ENCODE measurements at places on chromosomes 7 and 10. TPM values are rescaled to one million over a fixed set of nuclear protein-coding genes. Genes with fewer than 3 reads are reported as not detected.

DNA sequence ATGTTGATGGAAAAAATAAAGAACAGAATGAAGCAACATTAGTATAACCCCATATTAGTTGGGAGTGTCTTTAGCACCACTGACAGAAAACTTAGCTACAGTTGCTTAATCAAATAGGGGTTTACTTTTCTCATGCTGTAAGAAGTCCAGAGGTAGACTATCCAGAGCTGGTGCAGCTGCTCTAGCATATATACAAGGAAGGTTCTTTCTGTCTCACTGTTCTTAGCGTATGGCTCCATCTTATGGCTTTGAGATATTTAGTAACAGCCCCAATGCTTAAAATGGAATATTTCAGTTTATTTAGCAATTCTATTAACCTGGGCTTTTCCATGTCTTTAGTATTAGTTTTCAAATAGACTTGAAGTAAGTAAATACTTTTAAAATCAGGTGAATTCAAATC is 15.2 kb upstream of the WNT2 start:
- no peak for DNase-seq

- DNase-seq = no peak
These were observed 34.9 kb downstream of the CALML3 start for GRCh38 chr10:5559642-5560141.

GRCh38 chr10:78579995-78580394 is 488.8 kb upstream of the ZMIZ1 start:
- no peak for DNase-seq

DNA sequence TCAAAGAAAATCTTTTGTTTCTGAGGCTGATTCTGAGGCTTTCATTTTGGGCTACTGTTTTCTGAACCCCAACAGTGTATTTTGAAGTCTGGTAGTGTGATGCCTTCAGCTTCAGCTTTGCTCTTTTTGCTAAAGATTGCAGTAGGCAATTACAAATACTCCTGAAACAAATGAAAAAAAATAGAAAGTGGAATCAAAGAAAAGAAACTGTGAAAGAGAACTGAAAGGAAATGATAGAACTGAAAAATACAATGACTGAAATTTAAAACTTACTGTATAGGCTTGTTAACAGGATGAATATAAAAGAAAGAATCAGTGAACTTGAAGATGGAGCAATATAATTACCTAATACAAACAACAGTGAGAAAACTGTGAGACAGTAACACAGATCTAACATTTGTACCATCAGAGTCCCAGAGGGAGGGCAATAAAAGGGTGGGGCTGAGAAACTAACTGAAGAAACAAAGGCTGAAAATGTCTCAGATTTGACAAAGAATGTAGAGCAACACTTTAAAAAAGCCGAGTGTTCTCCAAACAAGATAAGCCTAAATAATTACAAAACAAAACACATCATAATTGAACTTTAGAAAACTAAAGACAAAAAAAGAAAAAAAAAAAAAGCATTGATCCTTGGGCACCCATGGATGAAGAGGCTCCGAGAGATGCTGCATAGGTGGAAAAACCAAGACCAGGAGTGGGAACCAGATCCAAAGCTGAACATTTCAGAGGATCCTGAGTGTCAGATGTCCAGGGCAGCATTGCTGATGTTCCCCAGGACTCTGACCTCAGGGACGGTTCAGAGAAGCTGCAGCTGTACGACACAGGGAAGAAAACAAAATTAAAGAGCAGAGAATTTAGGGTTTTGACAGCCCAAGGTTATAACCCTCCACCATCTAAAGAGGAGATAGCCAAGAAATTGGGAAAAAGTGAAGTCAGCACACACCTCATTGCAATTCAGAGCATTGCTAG is 223.2 kb upstream of the IGFBP3 start:
- DNase-seq = no peak

DNA sequence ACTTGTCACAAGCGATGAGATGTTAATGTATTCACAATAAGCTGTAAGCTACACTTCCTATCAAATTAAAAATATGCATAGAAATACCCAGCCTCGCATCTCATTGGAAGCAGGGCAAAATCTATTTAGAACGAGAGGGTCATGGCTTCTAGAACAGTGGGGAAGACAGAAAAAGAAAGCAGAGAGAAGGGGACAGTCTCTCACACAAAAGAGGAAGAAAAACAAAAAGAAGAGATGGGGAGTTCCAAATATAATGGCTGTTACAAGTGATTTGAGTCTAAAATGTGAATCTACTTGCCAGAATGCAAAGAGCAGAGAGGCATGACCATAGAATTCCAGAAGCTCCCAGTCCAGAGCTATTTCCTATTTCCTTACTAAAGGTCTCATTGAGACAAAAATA is 13.8 kb downstream of the LRRN3 start:
- DNase-seq = no peak

DNA sequence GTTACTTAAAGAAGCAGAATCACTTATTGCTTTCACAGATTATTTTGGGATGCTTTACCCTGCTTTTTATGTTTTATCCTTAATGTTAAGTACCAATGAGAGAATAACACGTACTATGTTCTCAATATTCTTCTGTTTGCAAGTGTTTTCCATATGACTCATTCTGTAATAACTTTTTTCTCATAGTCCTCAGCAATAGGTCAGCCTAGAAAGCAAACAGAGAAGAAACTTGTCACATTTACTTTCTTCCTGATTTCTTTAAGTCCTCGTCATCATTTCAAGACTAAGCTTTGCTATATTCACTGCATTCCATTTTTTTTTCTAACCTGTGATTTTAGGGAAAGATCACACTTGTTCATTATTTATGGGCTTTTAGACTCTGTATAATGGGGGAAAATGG is 6.8 kb upstream of the AGR2 start:
- DNase-seq = no peak

- DNase-seq = no peak
These were observed 12.2 kb downstream of the ATP6V0E2 start for GRCh38 chr7:149886018-149886415.

DNA sequence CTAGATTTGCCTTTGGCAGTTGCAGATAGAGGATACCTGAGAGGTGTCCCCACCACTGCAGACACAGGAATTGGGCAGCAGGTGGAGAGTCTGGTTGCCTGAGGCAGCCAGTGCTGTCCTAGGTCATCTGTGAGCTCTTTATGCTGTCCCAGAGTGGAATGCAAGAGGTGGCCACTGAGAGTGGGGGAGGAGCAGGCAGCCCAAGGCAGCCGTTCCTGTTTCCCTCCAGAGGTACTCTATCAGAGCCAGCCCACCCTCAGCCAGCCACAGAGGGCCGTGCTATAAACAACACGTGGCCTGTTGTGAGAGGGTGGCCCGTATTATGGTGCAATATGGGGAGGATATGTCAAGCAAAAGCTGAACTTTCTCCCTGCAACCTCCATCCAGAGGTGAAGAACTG is 8.5 kb downstream of the LRRC18 start:
- no peak for DNase-seq

DNA sequence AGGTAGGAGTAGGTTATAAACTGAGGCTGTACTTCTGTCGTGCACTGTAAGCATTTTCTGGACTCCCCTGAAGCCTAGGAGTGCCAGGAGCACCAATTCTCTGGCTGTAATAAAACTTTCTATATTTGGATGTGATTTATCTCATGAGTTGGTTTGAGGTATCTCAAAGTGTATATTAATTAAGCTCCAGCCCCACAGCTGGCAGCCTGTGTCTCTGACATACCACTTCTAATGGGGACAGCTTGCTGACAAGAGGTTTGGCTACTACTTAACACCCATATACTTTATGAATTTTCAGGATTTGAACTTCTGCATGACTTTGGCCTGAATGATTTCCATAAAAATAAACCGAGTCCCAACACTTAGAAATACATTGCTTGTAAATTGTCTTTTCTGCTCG is 35.2 kb downstream of the CFAP58 start:
- DNase-seq = no peak

DNA sequence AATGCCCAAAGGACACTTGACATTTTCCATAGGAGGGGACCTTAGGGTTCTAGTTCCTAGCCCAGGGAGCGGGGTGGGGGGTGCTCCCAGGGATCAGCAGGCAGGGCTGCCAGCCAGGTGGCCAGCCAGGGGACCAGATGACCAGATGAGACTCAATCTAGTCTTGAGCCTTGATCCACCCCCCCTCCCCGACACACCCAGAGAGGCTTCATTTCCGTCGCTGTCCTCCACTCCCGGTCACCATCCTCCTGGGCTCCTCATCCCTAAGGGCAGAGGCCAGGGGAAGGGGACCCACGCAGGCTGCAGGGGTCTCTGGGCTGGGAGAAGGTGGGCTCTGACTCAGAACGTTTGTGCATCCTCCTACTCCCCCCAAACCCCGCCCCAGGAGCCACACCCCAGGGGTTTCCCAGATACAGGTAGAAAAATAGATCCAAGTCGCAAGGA is 1.0 kb downstream of the STX1A start:
- no peak for DNase-seq

The CTAGE8 gene
- 1.4 TPM for total RNA-seq

The MYL10 gene
- not detected for total RNA-seq

- no peak for DNase-seq
These were observed 13.2 kb downstream of the CYTH3 start for GRCh38 chr7:6259257-6259656.

- DNase-seq = no peak
These were observed 75.0 kb upstream of the HECTD2 start for GRCh38 chr10:91335147-91335546.

The ICA1 gene
- 0.46 TPM for total RNA-seq

DNA sequence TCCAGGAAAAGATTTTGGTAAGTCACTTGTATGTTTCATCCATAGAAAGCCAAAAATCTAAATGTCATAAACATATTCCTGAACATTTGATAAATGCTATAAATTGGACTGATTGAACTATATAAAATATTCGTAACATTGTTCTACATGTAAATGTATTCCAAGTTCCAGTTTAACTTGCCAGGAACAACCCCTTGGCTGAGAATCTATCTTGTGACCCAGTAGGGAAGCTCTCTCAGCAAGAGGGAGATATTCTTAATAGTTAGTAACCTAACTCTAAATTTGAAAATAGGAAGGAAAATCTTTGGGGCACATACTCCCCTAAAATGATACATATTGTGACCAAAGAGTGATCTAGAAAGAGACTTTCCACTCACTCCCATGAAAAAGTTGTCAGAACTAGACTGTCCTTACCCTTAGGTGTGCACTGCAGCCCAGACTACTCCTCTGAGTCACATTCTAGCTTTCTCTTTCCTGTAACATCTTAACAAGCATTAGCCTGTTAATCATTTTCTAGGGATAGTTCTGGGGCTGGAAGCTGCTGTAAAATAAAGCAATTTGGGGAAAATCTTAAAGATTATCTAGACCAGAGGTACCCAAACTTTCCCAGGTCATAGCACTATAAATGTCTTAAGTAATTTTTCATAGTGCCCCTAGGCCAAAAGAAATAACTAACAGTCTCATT is 73.7 kb upstream of the SKAP2 start:
- DNase-seq = no peak

GRCh38 chr10:29537799-29538198 is 97.0 kb downstream of the SVIL start:
- DNase-seq = no peak

DNA sequence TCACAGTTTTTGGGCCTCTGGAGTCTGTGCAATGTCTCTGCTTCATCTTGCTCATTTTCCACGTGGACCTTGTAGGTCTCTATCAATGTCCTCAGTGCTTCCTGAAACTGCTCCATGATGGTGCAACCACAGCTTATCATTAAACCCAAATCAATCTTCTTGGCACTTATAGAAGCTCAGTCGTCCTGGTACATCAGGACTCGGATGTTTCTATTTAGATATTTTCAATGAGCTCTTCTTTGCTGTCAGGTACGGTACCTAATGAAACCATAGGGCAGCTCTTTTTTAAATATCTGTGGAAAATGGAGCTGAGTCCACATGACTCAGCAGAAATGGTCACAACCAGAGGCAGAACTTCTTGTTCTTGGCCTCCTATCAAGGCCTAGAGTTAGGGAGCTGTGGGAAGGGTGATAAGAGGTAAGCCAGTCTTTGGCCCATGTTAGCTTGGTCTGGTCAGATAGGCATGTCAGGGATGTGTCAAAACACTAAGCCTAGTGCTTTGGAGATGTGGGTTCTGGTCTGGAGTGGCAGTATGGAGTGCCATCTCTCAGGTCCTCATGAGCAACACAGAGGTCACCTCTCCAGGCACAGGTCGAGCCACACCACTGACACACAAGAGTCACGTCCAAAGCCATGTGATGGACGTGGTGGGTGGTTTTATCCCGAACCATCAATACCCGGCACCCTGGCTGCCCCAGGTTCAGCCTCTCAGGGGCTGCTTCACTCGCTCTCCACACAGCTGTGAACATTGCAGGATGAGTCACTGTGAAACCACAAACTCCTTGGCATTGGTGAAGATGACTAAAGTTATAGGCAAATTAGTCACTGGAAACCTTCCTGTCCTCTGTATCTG is 87.0 kb downstream of the TBXAS1 start:
- DNase-seq = peak; percentile 91

The SPAG6 gene
- total RNA-seq = not detected

- no peak for DNase-seq
These were observed 65.6 kb downstream of the HIPK2 start for GRCh38 chr7:139711991-139712743.

The SLC25A28 gene
- total RNA-seq = 68.6 TPM

The STEAP1B gene
- not detected for total RNA-seq

DNA sequence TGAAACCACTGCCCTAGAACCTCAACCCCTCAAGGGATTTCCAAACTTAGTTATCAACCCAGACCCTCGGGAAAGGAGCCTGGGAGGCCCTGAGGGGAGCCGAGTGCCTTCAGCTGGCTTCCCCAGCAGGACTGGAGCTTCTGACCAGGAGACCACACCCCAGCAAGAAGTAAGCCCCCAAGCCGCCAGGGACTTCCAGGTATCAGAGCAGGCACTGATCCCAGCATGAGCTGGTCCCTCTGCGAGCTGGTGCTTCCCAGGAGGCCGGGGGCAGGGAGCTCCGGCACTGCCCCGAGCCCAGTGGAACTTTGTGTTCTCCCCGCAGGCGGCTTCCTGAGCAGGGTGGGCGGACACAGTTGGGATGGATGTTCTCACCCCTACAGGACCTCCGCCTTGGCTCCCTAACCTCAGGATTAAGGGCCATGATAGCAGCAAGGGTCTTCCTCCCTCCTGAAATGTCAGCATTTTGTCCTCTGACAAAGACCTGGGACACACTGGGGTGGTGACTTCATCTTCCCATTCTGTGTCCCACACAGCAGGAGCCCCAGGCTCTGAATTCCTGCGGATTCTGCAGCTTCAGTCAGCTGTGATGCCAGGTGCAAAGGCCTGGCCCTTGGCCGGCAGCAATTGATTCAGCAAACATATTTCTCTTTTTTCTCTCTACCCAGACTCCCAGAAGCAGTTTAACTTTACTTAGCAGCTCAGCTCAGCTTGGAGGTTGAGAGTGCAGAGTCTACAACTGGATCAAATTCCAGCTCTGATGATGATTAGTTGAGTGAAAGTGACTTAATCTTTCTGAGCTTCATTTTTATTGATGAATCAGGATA is 11.6 kb downstream of the ATP6V0E2 start:
- no peak for DNase-seq

GRCh38 chr10:71784679-71785272 is 11.5 kb upstream of the VSIR start:
- DNase-seq = no peak

DNA sequence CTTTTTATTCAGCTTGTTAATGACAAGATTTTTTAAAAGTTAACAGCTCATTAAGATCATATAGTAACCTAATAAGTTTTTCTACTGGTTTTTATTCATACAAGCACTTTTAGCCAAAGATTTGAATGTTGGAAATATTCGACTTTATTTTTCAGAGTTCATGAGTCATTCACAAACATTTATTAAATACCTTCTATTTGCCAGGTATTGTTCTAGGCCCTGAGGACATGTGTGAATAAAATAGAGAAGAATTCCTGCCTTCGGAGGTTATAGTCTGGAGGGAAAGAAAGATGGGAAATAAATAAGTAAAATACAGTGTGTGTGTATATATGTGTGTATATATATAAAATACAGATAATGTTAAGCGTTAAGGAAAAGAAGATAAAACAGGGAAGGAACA is 31.5 kb downstream of the BTAF1 start:
- DNase-seq = no peak

The NUB1 gene
- 102 TPM for total RNA-seq

Data from activated naive CD4-positive, alpha-beta T cell treated with anti-CD3 and anti-CD28 coated beads, Interleukin-2, amount 50 U/mL, for 72 hours (primary cell).